ENCODE measurements at places on chromosomes 5 and 9.

DNA sequence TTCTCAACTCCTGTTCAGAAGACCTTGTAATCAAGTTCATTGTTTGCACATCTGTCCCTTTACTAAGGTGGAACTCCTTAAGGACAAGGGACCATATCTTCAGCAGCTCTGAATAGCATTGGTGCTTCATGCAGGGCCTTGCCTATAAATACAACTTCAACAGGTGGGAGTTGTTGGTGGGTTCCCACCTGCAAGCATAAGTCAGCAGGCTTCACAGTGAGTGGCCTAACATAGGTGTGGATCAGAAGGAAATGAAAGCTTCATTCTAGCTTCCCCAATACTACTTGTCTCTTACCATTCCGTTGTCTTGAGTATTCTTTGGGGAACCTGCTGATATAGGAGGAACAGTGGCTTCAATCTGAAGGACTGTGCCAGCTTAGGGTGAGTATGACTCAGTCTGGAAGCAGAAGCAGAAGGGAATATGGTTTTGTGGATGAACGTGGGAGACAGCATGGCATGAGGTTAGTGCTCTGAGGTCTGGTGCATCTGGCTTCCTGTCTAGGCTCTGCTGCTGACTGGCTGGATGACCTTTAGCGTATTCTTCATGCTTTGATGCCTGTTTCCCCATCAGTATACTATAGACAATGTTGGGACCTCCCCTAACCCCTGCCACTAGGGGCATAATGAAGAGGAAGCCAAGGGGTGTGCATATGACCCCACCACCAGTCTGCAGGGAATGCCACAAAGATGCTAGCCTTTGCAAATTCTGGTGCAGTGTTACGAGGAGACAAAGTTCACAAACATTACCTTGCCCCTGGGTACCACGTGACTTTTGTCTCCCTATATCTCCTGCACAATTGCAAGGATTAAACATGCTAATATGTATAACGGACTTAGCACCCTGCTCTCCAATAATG, 192.3 kb downstream of the PALM2AKAP2 start:
- DNase-seq = no peak

GRCh38 chr9:4921449-4921848, 63.6 kb upstream of the JAK2 start:
- DNase-seq = no peak

GRCh38 chr9:6917162-6917561, 159.4 kb downstream of the KDM4C start:
- no peak for DNase-seq

DNA sequence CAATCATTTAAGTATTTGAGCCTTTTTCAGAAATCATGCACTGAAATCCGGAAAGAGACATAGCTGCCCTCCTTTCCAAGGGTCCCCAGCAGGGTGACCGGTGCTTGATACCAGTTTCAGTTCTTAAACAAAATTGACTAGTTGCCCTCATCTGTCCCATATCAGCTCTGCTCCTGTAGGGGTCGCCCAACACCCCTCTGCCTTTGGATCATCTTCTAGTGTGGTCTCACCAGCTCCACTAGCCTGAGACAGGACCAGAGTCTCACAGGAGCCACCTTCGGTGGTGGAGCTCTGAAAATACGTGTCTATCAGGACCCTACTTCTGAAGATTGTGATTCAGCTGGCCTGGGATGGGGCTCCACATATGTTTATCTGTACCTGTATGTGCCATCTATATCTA, 428.2 kb downstream of the ENC1 start:
- DNase-seq = peak; percentile 78

- DNase-seq = no peak
Observed at GRCh38 chr9:128887914-128888350, 6.0 kb downstream of the LRRC8A start.

DNA sequence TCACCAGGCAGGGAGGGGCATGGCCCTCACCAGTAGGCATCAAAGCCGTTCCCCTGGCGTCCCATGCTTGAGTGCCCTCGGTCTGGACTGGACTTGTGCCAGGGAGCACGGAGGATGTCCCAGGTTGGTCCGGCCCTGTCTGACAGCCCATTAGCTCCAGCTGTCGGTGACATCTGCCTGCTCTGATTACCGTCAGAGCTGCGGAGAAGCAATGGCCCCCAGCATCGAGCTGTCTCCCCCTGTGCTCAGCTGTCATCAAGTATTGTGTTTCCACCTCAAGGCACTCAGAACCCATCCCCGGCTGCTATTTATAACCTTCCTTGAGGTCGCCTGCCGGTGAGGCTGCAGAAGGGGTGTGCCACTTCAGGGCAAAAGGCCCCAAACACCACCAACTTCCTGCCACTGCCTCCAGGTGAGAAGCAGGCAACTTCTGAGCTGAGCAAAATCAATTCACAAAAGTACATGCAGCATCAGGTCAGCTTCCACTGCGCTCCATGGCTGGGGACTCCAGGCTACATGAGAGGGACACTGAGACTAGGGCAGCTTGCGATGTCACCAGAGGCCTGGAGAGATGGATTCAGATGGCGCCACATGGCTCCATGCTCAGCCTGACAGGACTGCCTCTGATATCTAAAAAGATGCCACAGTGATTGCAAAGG, 142.7 kb downstream of the C5orf15 start:
- DNase-seq = no peak

DNA sequence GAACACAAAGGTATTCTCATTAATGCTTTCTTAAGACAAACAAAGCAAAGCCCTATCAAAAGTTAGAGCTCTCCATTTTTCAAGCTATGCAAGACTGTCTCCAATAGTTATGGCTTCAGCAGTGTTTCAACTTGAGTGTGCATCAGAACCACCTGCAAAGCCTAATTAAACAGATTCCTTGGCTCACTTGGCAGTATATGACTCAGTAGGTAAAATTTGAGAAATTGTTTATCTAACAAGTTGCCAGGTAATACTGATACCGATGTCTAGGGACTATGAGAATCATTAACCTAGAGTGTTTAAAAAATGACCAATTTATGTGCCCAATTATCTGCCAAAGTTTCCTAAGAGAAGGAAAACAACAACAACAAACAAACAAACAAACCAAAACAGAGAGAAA, 60.3 kb upstream of the PARP8 start:
- DNase-seq = no peak

- no peak for DNase-seq
Observed at GRCh38 chr5:172049226-172049796, 42.9 kb upstream of the FBXW11 start.

GRCh38 chr9:111657051-111657450, 4.4 kb upstream of the GNG10 start:
- no peak for DNase-seq

- no peak for DNase-seq
Observed at GRCh38 chr9:29976981-29977380, 2403.7 kb upstream of the C9orf72 start.

GRCh38 chr9:136083558-136084062, 11.5 kb downstream of the NACC2 start:
- DNase-seq = no peak

DNA sequence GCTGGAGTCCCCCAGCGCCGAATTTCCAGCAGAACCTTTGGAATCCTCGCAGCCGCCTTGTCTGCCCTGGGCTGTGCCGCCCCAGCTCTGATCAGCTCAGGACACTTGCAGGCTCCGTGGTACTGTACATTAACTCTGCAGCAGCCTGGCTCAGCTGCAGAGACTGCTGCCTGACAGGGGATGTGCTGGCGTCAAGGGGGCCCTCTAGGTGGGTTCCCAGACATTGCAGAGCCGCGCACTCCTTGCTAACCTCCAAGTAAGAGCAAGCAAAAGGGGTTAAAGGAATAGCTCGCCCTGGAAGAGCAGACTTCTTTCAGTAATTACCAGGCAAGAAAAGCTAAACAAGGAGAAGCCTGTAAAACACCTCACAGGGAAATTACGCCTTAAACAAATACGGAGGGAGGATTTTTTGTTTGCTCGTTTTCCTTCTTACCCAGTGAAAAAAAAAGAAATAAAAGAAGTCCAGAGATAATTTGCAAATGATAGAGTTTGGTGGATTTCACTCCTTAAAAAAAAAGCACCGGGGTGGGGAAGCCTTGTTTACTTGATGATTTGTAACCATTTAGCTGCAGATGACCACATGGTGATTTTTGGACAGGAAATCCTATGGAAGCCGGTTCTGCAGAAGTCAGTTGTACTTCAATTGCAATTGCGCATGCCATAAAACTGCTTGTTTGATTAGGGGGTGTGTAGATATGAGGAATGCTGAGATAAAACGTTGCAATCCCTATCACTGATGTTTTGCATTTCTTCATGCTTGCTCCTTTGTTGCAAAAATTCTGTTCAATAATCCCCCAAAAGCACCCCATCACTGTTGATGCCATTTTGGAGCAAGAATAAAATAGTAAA, 305.8 kb downstream of the PDE4D start:
- DNase-seq = no peak

DNA sequence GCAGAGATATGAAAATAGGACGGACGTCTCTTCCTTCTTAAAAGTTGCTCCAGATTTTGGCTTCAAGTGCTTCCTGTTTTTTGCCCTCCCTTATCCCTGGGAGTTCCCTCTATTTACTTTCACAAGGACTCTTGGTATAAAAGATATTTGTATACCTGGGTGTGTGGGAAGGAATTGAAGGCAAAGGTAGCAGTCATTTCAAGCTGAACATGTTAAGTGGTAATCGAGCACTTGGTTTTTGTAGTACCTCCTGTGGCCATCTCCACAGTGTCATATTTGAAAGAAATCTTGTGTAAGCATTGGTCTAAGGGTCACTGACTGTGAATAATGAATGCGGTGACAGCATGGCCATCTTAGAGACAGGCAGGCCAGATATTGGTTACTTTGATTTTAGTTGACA, 593.6 kb downstream of the MTRR start:
- no peak for DNase-seq

DNA sequence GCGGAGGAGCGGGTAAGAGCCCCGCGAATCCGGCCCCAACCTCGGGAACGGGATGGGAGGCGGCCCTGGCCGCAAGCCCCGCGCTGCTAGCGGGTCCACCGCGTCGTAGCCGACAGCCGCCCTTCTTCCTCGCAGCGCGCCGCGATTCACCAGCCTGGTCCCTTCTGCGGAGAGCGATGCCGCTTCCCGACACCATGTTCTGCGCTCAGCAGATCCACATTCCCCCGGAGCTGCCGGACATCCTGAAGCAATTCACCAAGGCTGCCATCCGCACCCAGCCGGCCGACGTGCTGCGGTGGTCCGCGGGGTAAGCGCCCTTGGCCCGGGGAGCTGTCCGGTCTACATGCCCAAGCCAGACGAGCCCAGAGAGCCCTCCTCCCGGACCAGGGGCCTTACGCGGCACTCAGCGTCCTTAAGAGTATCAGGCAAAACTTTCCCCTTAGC, 335 bp downstream of the ROPN1L start:
- no peak for DNase-seq

GRCh38 chr9:33435821-33436277, 11.5 kb downstream of the AQP3 start:
- no peak for DNase-seq

DNA sequence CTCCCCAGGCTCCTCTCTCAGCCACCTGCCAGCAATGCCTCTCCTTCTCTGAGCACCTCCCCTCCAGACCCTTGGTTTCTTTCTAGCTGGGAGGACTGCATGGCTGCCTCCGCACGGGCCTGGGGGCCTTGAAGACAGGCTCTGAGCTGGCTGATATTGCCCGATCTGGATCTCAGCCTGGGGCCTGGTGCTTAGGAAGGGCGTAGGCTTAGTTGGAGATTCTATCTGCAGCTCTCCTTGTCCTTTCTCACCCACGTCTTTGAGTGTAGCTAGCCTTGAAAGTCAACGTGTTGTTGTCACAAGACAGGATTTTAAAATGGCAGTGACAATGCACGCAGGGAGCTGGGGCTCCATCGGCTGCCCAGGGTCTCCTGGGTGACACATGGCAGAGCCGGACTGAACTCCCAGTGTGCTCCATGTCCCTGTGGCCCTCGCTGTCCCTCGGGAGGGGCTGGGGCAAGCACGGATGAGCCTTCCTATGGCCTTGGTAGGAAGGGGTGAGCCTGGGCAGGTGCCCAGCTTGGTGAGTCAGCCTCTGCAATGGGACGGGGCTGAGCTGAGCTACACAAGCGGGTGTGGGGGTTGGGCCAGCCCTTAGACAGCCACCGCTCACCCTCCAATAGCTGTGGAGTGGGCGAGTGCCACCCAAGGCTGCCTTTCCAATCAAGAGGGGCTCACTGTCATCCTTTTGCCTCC, 9.4 kb downstream of the ADAMTSL2 start:
- no peak for DNase-seq

DNA sequence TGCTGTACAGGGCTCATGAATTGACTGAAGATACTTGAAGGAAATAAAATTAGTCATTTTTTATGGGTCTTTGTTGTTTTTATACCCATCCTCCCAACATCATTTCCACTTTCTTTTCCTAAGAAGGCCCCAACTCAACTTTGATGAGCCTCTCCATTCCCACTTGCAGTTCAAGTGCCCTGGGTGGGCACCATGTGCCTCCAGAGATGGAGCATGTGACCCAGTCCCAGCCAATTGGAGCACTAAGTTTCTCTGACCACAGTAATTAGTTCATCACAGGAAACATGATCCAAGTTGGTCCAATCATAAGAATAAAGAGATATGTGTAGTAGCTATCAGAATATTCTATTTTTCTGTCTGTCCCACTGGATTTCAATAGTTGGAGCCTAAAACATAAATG, 46.9 kb downstream of the HTR4 start:
- no peak for DNase-seq

DNA sequence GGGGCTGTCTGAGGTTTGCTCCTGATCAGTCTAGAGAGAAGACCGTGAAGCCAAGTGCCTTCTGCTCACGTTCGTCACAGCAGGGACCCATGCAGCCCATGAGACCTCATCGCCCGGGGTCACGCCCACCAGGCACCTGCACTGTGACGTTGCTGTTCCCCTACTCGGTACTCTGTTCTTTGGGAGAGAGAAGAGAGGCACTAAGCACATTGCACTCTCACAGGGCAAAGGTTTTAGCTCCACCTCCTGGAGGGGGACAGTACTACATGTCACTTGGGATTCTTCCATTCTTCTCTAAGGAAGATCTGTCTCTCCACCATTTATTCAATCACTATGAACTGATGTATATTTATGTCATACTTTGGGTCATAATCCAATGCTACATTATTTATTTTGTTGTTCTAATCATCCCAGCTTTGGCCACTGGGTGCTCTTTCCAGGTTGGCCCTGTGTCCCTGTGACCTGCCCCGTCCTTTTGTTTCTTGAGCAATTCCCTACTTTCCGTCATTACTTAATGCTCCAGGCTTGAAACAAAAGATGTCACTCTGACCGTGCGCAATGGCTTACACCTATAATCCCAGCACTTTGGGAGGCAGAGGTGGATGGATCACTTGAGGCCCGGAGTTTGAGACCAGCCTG, 31.4 kb upstream of the BRD3 start:
- peak; percentile 32 for DNase-seq

DNA sequence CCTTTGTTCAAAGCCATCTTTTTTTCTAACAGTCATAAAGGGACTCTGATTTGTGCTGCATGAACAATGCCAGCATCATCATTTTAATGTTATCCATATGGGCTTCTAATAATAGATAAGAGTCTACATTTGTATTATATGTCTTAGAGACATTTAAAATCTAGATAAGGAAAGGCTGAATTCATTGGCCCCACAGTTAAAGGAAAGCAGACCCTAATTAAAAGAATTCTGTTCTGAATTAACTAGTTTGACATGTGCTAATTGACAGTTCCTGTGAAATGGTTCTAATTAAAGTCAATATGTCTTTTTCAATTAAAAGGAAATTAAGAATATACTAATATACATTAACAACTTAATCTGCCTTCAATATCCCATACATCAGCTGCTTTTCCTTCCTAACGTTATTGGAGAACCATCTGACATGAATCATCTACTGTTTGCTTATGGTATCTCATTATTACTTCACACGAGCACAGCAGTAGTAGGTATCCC, 104.7 kb downstream of the NR2F1-AS1 start:
- DNase-seq = no peak

GRCh38 chr9:93072383-93072795, 13.9 kb downstream of the SUSD3 start:
- no peak for DNase-seq

Data from hematopoietic multipotent progenitor cell (in vitro differentiated cells).